ENCODE measurements at places on chromosomes 3 and 15. TPM values are rescaled to one million over a fixed set of nuclear protein-coding genes. Genes with fewer than 3 reads are reported as not detected.

PLA2G4E gene
- not detected for total RNA-seq

SIDT1 gene
- total RNA-seq, result 24.0 TPM

DNA sequence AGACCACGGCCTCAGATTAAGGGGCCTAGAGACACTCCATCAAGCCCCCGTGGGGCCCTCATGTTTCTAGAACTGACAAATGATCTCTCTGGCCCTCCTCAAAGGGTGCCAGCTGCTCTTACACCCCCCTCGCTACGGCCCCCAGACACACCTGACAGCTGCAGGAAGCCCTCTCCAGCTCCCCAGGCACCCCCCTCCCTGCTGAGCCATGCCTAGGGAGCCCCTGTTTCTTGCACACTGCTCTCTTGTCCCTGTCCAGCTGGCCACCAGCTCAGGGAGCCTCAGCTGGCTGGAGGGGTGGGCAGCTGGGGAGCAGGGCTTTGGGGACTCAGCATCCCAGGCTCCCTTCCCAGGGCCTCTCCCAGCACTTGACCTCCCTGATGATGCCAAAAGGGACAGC is 14.8 kb downstream of the TNK2 start:
- DNase-seq, result no peak

DNA sequence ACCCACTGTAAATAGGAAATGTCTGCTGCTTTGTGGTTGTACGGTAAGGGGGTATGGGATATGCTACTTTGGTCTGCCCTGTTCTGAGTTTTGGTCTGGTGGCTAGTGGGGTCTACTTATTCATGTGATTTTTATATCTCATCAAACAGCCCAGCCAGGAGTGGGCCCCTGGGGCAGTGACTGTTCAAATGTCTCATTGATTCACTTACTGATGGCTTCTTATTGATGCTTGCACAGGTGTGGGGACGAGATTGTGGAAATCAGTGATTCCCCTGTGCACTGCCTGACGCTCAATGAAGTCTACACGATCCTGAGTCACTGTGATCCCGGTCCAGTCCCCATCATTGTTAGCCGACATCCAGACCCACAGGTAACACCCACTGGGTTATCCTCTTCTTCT is 38.5 kb downstream of the STARD5 start:
- DNase-seq, result no peak

- no peak for DNase-seq
Measured at GRCh38 chr15:97840501-97840900, 120.0 kb upstream of the ARRDC4 start.

All from activated CD8-positive, alpha-beta T cell treated with anti-CD3 and anti-CD28 coated beads for 36 hours (primary cell).